ENCODE measurements at places on chromosomes 4 and X.

DNA sequence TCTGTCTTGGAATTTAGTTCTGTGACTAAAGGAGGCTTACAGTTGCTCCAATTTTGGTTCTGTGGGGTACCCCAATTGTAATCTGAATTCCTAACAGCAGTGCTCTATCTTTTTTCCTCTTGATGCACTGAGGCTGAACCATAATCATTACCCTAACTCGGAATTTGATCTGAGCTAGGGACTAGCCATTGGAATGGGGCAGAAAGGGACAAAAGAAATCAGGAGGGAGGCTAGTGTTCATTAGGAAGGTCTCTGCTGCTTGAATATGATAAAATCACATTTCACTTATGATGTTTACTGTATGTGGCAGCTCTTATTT, 2.7 kb downstream of the KLF3 start:
- no peak for DNase-seq

- no peak for DNase-seq
Observed at GRCh38 chrX:8323356-8323755, 141.3 kb upstream of the VCX3B start.

DNA sequence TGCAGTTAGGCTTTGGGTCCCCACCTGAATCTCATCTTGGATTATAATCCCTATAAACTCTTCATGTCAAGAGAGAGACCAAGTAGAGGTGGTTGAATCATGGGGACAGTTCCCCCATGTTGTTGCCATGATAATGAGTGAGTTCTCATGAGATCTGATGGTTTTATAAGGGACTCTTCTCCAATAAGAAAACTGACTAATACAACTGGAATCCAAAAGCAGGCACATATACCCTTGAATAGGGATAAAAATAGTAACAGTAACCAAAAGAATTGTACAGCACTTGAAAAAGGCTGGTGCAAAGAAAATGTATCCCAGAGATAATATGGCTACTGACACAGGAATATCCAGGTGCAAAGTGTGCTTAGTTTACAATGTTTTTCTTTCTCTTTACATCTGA, 351.5 kb upstream of the MAD2L1 start:
- peak; percentile 1 for DNase-seq

DNA sequence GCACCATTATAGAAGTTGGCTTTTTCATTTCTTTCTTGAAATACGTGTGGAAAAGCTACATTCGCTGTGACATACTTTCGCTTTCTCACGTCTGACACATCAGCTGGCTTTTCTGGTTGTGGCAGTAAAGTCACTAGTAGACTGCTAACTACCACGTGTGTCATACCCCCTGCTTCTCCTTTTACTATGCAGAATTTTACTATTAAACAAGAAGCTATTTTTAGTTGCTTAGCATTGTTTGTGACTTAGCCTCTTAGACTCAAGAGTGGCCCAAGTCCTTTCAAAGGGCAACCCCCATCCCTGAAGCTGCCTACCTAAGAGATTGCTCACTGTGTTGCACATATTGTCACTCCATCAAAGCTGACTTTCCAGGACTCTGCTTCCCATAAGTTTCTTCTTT, 2.1 kb upstream of the IL2 start:
- peak; percentile 26 for DNase-seq

- DNase-seq: peak; percentile 73
Observed at GRCh38 chr4:48340276-48340964, 909 bp upstream of the SLAIN2 start.

DNA sequence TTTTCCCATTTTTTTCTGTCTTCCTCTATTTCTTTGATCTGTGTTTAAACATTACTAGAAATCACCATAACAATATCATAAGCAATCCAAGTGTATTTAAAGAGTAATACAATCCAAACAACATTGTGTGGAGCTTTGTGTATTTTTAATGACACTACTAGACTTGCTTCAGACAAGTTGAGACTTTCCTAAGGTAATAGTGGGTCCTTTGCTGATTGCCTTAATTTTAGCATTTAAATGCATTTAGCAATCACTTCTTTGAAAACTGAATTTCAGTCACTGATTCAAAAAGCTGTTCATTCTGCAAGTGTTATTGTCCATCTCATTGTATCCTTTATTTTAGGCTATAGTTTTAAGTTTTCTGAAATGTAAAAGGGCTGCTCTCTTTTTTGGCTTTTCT, 804.8 kb downstream of the ADGRL3 start:
- no peak for DNase-seq

GRCh38 chr4:139295942-139296299, 5.4 kb upstream of the NAA15 start:
- DNase-seq: no peak

DNA sequence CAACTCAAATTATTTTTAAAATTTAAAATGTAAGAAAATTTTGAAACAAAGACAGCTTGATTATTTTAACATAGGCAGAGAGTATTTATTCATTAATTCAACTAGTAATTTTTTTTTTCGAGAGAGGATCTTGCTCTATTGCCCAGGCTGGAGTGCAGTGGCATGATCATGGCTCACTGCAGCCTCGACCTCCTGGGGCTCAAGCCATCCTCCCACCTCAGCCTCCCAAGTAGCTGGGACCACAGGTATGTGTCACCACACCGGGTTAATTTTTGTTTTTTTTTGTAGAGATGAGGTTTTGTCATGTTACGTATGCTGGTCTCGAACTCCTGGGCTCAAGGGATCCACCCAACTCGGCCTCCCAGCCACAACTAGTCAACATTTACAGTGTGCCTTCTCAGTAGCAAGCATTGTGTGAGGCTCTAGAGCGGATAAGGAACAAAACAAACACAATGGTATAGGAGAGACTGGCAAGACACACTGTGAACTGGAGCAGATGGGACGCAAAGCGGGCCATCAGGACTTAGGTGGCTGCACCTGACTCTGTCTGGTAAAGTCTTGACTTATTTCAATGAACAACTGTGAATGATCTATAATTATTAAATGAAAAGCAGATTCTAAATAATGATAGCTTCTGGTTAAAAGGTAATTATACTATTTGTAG, 21.6 kb downstream of the SETD7 start:
- no peak for DNase-seq

- no peak for DNase-seq
Observed at GRCh38 chr4:48851651-48852050, 20.8 kb downstream of the OCIAD1 start.

- DNase-seq: no peak
Observed at GRCh38 chr4:140150636-140150885, 3.4 kb downstream of the MAML3 start.

DNA sequence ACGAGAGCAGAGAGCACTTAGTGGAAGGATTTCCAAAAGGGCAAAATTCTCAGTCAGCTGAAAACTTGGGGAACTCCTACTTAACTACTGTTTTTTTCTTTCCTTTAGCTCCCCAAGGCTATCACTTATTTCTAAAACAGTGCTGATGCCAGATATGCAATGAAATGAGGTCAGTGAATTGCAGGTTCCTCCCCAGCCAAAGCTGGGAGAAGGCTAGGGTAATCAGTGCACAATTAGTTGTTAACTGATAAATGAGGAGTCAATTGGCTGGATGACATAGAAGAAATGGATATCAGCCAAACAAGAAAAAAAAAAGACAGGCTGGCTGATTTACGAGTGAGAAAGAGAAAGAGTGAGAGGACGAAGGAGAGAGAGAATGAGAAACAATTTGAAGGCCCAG, 195.6 kb downstream of the GPC3 start:
- DNase-seq: no peak

- DNase-seq: no peak
Observed at GRCh38 chr4:8728536-8729407, 136.2 kb downstream of the CPZ start.

DNA sequence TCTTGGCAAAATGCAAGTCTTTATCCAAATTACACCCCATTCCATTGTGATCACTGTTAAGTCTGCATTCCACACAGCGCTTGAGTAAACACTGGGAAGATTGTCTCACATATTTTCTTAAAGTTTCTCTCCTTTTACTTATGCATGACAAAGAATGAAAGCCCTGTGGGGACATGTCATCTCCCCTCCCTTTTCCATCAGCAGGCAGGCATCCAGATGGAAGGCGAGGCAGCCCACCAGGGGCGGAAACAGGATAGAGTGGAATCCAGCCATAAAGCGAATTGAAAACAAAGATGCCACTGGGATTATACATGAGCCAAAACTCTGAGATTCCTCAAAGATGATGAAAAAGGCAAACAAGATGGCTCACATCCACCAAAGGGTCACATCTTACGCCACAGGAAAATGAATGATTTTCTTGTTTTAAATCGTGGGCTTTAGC, 78.2 kb downstream of the AFAP1 start:
- peak; percentile 99 for DNase-seq

DNA sequence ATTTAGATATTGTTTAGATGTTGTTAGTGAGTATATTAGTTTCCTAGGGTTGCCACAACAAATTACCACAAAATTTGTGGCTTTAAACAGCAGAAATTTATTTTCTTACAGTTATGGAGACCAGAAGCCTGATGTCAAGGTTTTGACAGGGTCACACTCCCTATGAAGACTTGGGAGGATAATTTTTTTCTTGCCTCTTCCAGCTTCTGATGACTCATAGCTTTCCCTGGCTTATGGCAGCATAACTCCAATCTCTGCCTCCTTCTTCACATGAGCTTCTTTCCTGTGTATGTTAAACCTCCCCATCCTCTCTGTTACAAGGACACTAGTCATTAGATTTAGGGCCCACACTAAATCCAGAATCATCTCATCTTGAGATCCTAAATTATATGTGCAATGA, 20.9 kb upstream of the RAB40A start:
- DNase-seq: peak; percentile 31

DNA sequence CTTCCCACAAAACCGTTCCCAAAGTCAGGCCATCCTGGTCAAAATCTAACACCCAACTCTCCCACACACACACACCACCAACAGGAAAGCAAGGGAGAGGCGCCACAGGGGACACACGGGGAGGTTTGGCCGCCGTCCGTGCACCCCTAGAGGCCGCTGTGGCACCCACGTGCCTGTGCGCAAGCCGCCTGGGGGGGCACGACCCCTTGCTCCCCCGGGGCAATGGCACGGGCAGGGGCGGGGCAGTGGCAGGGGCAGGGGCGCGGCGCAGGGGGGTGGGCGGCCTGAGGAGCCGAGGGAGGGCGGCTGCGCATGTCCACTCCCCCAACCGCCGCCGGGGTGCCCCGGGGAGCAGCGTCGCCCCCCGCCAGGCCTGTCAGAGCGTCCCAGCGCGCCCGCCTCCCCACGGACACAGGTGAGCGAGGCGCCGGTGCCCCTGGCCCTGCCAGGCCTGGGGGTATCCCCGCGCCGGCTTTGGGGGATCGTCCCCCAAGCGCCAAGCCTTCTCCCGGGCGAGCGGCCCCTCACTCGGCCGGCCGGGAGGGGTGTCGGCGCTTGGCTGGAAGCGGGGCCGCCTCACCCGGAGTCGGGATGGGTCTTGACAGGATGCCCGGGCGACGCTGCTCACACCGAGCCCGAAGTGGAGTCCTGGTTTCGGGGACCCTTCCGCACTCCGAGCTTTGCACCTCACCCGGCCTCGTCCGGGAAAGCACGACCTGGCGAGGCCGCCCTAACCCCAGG, at the start of gene ERAS:
Gene ERAS (plus strand): TSS at position 379 of the 741 bp plus-strand sequence. CDS start 2,611 bp downstream, outside the sequence.
- no peak for DNase-seq

DNA sequence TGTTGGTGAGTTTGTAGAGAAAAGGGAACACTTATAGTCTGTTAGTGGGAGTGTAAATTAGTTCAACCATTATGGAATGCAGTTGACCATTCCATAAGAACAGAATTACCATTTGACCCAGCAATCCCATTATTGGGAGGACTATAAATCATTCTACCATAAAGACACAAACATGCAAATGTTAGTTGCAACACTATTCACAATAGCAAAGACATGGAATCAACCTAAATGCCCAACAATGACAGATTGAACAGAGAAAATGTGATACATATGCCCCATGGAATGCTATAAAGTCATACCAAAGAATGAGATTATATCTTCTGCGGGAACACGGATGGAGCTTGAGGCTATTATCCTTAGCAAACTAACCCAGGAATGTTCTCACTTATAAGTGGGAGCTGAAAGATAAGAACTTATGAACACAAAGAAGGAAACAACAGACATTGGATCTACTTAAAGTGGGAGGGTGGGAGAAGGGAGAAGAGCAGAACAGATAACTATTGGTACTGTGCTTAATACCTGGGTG, 1819.2 kb upstream of the ADGRL3 start:
- no peak for DNase-seq

DNA sequence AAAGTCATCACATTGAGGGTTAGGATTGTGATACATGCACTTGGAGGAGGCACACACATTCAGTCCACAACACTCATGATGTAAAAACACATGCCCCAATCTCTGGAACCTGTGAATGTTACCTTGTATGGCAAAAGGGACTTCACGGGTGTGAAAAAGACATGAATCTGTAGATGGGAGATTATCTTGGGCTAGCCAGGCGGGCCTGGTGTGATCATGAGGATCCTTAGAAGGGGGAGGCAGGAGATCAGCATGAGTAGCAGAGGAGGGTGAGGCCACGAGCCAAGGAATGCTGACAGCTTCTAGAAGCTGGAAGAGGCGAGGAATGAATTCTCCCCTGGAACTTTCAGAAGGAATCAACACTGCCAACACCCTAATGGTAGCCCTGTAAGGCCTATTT, 77.5 kb upstream of the ENPP6 start:
- DNase-seq: no peak

DNA sequence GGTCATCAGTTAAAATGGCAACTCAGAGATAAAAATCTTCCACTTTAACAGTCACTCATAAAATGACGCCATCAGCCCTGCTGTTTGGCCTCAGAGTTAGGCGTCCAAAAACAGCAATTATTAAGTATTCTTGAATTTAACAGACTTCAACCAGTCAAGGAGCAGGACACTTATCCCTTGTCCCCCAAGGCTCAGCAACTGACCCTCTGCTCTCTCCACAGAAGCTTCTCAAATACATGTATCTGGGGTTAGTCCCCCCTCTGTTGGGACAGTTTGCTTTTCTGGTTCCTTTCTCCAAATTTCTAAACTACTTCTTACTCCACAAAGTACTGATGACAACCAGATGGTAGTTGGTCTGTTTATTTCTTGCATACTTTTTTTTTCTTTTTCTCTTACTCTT, 54.4 kb downstream of the SOD3 start:
- no peak for DNase-seq

DNA sequence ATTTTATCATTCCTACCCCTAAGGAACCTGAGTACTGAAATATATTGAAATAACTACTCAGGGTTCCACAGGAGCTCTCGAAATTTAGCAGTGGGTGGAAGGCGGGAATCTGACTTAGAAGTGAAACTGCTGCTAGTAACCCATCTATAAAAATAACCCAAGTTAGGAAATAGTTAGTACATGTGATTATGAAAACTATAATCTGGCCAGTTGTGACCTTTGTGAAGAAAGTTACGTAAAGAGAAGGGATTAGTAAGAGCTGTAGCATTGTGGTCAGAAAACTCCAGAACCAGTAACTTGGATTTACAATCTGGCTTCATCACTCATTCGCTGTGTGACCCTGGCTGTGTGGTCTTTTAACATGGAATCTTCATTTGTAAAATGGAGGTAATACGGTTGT, 175.5 kb downstream of the RAPGEF2 start:
- no peak for DNase-seq

Data from astrocyte (in vitro differentiated cells and primary cell).